CD4-positive, CD25-positive, alpha-beta regulatory T cell (primary cell): ENCODE measurements at places on chromosomes 1 and 21. TPM values are rescaled to one million over a fixed set of nuclear protein-coding genes. Genes with fewer than 3 reads are reported as not detected.

- DNase-seq, result no peak
These were observed 10.3 kb downstream of the DUSP23 start for GRCh38 chr1:159791031-159791430.

DNA sequence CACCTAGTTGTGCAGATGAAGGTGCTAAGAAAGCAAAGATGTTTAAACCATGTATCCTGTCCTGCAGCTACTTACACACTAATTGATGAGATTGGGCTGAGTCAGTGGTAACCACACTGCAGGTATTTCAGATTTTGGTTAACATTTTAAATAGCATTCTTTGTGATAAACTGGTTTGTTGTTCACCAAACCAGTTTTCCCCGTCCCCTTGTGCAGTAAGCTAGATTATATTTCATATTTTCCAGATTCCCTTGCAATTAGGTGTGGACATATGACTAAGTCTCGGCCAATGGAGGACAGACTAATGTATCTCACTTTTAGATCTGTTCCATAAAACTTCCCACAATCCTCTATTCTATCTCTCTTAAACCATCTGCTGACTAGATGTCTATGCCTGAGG lies 320.4 kb downstream of the RWDD3 start:
- no peak for DNase-seq

GRCh38 chr1:69572921-69573320 lies 5.2 kb downstream of the LRRC7 start:
- no peak for DNase-seq

DNA sequence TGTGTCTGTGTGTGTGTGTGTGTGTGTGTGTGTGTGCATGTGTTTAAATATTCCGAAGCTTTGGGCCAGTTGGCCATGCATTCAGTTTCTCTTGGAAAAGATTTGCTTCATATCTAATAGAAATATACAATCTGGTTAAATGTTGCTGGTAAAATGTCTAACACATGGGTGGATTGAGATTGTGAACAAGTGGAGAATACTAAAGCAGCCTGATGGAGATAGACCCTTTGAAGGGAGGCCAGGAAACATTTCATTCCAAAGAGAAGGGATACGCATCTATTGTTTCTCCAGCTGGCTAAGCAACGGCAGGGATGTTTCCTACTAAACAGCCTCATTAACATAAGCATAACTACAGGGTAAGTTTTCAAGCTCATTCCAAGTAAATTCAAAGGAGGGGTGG lies 257.5 kb upstream of the PTBP2 start:
- DNase-seq, result no peak

DNA sequence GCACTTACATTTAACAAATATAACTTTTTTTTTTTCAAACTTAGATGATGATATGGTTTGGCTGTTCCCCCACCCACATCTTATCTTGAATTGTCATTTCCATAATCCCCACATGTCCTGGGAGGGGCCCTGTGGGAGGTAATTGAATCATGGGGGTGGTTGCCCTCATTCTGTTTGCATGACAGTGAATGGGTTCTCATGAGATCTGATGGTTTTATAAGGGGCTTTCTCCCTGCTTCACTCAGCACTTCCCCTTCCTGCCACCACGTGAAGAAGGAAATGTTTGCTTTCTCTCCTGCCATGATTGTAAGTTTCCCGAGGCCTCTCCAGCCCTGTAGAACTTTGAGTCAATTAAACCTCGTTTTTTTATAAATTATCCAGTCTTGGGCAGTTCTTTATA lies 432.6 kb downstream of the AMY1C start:
- DNase-seq, result no peak

Gene HPCA
- not detected for polyA plus RNA-seq

Gene NTMT2
- not detected for polyA plus RNA-seq

Gene CNR2
- not detected for polyA plus RNA-seq

Gene USH2A
- polyA plus RNA-seq, result not detected
